GOT3 (cell line): ENCODE measurements at places on chromosomes 16 and 17.

DNA sequence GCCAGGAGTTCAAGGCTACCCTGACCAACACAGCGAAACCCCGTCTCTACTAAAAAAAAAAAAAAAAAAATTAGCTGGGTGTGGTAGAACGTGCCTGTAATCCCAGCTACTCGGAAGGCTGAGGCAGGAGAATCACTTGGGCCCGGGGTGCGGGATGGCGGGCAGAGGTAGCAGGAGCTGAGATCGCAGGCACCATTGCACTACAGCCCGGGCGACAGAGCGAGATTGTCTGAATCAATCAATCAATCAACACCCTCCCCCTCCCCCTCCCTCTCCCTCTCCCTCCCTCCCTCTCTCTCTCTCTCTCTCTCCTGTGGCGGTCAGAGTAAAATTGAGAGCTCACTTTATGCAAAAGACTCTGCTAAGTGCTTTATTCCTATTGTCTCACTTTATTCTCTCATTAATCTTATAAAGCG is 1.2 kb downstream of the HSDL1 start:
- no peak for DNase-seq

DNA sequence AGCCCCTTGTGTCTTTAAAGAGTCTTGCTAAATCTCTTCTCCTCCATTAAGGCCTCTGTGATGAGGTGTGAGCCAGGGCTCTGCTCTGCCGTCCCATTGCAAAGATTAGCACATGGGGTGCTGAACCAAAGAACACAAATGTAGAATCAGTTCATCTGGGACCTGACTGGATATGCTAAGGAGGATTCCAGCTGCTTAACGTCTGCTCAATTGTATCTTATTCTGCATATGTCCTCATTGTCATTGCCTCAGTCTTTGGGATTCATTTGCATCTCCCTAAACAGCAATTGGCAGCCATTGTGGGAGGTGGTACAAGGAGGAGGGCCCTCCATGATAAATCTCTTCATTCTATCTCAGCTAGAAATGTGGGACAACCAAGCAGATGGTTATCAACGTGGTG is 106.3 kb upstream of the ADAMTS18 start:
- no peak for DNase-seq

DNA sequence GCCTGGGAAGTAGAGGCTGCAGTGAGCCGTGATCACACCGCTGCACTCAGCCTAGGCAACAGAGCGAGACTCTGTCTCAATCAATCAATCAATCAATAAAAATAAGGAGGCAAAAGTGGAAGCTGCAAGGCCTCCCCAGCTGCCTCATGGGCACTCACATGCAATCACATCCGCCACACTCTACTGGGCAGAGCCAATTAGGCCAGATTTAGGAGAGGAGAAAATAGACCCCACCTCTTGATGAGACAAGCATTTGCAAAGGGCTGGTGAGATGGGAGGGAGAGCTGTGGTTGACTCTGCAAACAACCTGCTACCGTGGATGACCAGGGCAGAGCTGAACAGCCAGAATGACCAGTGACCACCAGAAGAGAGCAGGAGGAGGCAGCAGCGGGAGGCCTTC is 14.7 kb upstream of the GSG1L start:
- DNase-seq, result no peak

DNA sequence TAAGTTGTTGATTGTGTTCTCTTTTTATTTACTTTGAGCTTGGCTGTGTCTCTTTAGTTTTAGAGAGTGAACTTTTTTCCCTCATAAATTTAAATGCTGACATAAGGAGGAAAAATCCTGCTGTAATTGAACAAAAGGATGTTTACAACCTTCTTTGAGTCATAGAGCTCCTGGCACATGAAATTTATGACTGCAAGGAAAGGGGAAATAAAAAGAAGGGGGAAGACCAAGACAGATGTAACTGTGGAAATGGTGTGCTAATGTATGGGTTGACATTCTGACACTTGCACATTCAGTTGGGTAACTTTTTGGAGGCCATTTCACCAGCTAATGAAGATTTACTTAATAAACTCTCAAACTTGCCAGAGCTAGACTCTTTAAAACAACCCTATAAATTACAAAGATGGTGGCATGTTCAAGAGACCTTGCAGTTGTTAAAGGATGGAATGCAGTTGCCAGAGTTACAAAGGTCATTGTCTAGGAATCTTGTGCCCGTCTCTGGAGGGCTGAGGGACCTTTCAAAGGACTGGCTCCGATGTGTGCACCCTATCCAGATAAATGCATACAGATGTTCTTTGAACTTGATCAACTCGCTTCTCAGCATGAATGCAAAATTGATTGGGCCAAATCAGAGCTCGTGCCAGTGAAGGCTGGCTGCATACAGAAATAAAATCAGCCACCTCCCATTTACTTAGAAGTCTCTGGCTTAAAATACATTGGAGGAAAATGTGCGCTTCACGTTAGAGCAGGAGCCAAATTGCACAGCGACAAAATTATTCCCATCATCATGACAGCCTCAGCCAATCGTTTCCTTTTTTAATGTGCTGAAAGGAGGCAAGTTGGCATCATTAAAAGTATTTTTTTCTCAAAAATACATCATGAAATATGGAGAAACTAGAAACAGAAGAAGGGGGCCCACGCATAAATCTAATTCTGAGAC is 289.0 kb upstream of the XYLT1 start:
- no peak for DNase-seq

- DNase-seq, result no peak
Observed at GRCh38 chr16:87687126-87687910, 78.5 kb downstream of the KLHDC4 start.

- DNase-seq, result no peak
Observed at GRCh38 chr16:58040945-58041627, 15.5 kb downstream of the MMP15 start.

GRCh38 chr17:82128287-82128686 is 30.3 kb upstream of the FASN start:
- DNase-seq, result no peak

- no peak for DNase-seq
Observed at GRCh38 chr16:28504707-28505404, 1.8 kb downstream of the IL27 start.

GRCh38 chr16:89018282-89019158 is 41.5 kb upstream of the CBFA2T3 start:
- no peak for DNase-seq

DNA sequence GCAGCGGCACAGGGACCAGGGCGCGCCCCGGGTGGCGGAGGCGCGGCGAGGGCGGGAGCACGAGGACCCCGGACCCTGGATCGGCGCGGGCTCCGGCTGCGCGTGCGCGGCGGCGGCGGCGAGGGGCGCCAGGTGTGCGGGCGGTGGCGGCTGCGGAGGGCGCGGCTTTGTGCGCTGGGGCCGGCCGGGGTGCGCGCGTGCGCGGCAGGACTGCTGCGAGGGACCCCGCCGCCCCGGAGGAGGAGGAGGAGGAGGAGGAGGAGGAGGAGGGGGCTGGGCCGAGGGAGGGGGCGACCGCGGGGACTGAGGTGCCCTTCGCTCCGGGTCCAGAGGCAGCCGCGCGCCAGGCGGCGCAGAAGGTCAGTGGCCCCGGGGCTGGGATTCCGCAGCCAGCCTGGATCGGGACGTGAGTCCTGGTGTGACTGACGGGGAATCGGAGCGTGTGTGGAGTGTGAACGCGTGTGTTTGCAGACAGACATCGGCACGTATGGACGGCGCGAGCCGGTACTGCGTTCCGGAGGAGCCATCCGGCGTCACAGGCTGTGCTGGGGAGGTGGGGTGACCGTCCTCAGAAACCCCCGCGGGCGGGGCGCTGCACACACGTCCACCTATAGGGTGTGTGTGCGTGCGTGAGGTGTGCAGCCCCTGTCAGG is 19.5 kb upstream of the RAP1GAP2 start:
- no peak for DNase-seq
